NCI-H345 (cell line): ENCODE measurements at places on chromosomes 16 and 17.
A peak's percentile ranks its signal among the peaks of the same experiment; 100 is the strongest.

DNA sequence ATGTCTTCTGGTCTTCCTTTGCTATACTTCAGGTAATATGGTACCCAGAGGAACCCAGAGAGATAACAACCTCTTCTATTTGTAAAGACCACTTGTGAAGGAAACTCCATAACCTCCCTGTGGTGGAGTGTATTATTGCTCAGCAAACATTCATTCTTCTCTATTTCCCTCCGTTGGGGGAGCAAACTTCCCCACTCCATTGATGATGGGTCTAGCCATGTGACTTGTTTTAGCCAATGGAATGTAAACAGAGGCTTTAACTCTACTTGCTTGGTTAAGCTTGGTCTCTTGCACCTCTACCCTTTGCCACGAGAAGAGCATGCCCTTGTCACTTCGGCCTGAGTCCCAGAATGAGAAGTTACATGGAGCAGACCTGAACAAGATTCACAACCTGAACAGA is 30.0 kb upstream of the SKAP1 start:
- DNase-seq: peak; percentile 65

GRCh38 chr17:43020789-43021740 is 1.1 kb downstream of the VAT1 start:
- DNase-seq: peak; percentile 53

DNA sequence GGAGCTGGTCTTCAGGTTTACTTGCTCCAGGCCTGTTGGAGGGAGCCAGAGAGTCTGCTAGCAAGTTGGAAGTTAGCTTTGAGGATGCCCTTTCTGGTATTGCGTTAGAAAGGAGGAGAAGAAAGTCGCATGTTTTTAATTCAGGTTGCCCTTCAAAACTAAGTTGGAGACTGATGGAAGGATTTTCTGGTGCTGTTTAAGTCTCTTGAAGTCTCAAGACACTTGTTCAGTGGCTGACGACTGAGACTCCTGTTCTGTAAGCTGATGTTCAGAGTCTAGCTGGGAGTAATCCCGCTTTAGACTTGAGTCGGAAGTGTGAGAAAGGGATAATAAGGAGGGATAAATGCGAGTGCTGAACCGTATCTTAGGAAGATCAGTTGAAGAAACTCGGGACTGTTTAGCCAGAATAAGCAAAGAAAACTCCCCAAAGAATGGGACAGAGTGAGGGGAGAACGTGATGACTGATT is 740 bp downstream of the AATF start:
- no peak for DNase-seq

DNA sequence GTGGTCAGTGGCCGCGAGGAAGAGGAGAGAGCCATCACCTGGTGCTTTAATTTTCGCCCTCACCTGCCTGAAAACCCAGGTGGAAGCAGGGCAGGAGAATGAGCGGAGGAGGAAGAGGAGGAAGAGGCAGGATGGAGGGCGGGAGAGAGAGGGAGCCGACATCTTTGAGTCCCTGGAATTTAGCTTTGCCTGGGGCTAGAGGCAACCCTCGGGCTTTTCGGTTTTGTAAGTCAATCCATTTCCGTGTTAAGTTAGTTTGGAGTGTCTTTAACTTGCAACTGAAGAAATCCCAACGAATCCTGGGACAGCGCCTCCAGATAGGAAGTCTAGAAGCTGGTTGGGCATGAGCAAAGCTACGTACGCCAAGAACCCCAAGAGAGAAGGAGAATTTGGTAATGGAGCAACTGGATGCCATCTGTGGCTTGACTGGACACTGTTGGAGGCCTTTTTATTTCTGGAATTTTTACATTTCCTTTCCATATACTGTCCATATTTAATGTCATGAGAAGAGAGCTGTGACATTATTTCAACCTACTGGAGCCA is 36.9 kb upstream of the ATP2A3 start:
- DNase-seq: no peak

DNA sequence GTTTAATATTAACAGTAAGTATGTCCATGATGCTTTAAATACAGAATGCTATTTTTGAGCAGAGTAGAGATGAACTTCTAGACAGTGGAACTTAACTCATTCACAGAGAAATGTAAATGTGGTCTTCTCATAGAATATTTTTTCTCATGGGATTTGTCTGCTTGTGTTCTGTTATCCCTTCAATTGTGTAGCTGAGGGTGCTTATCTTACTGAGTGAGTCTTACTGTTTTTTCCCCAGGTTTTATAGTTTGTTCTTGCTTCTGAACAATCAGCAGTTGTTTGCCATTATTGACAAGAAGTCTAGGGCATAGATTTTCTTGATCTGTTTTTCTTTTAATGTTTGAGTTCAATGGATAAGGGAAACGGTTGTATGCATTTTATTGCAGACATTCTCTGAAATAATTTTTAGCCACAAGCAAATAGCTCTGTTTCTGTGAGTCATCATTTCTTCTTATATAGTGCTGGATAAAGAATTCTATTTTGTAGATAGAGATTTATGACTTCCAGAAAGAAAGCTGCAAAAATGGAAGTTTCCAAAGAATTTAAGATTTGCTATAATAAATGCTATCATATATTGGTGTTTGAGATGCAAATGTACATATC is 60.5 kb downstream of the NF1 start:
- no peak for DNase-seq

GRCh38 chr17:44487170-44487569 is 16.0 kb downstream of the GPATCH8 start:
- no peak for DNase-seq

GRCh38 chr16:57531253-57531575 is 5.2 kb downstream of the CCDC102A start:
- DNase-seq: no peak

GRCh38 chr17:58679263-58680037 is 12.4 kb downstream of the TEX14 start:
- DNase-seq: no peak
